ENCODE measurements at places on chromosomes 12 and 14.
A peak's percentile ranks its signal among the peaks of the same experiment; 100 is the strongest.

DNA sequence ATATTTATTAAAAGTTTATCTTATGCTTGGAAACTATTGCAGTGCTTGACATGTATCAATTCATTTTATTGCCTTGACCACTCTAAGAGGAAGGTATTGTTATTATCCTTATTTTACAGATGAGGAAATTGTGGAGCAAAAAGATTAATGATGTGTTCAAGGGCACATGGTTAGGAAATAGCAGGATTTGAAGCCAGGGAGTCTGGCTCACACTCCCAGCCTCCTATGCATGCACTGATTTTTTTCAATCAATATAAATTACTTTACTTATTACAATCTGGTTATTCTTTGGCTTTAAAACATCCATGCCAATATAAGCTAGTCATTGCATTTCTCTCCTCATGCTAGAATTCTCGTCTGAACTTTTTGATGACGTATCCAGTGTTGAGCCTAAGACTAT is 94.2 kb upstream of the TBX5 start:
- DNase-seq, result no peak

GRCh38 chr14:90443161-90444076 is 46.6 kb downstream of the CALM1 start:
- DNase-seq, result peak; percentile 35

DNA sequence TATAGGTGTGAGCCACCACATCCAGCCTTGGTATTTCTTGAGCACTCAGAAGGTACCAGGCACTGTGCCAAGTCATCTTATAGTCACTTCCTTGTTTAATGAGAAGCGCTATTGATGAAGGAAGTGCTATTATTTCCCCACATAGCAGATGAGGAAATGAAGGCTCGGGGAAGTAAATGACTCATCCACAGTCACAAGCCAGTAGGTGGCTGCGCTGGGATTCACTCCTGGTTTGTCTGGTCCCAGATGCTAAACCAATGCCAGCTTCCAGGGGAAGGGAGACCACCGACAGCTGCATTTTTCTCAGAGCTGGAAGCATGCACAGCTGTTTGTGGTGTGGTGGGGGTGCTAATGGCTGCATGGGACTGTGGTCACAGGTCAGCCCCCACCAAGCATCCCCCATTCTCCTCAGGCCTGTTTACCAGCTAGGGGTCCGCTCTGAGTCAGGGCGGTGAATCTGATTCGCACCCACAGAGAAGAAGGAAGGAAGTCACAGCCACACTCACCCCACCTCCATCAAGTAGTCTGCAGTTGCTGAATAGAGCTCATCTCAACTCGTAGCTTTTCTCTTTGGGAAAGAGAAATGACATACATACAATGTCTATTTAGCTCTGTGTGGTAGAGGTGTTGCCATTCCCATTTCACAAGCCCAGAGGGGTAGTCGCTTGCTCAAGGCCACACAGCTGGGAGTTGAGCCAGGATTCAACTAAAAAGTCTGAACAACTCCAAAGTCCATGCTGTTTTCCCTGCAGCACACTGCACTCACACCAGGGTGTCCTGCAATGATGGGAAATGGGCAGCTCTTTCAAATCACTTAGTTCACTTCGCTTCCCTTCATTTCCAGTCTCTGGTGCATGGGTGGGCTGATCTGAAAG is 6.3 kb upstream of the LTBP2 start:
- peak; percentile 83 for DNase-seq

DNA sequence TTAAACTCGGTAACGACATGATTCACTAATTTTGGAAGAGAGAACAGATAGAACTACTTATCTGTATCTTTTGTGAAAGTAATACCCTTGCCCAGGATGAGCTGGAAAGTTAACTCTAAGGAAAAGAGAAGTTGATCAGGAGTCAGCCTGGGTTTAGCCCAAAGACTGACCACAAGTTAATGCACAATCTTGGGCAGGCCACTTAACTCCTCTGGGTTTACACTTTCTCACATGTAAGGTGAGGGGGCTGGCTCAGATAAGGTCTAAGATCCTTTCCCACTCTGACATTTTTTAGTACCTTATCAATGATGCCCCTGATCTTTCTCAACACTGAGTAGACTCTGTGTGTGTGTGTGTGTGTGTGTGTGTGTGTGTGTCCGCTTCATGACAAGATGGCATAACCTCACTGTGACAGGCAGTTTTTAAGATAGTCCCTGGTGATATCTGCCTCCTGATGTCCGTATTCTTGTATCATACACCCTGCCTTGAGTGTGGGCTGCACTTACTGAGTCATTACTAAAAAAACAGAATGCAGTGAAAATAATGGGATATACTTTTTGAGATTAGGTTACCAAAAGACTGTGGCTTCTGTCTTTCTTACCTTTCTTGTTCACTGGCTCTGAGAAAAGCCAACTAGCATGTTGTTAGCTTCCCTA is 56.2 kb upstream of the CCDC198 start:
- DNase-seq, result no peak

DNA sequence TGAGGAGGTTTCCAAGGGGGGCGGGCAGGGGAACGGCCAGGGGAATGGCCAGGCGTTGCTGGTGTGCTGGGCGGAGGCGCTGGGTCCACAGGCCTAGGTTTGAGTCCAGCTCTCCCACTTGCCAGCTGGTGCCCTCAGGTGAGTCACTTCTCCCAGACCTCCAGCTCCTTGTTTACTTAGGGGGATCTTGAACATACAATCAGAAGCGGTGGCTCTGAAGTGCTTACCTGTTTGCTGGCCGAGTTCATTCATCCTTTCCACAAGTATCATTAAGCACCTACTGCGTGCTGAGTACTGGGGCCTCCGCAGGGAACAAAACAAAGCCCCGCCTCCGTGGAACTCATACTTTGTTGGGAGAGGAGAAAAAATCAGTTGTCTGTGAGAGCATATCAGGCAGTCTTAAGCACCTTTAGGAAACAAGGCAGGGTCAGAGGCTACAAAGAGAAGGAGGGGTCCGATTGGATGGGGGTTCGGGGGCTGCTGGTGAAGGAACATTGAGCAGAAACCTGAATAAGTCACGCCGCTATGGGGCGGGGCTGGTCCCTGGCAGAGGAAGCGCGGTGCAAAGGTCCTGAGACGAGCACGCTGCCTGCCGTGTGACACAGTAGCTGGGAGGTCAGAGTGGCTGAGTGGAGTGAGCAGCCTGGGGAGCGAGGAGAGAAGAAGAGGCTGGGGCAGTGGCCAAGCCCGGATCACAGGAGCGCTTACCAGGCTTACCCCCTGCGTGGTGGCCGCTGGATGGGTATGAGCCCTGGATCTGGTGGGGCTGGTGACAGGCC is 15.1 kb downstream of the MVK start:
- no peak for DNase-seq

Data from NCI-H69 (cell line).